RKO (cell line): ENCODE measurements at places on chromosomes 3 and 15.

DNA sequence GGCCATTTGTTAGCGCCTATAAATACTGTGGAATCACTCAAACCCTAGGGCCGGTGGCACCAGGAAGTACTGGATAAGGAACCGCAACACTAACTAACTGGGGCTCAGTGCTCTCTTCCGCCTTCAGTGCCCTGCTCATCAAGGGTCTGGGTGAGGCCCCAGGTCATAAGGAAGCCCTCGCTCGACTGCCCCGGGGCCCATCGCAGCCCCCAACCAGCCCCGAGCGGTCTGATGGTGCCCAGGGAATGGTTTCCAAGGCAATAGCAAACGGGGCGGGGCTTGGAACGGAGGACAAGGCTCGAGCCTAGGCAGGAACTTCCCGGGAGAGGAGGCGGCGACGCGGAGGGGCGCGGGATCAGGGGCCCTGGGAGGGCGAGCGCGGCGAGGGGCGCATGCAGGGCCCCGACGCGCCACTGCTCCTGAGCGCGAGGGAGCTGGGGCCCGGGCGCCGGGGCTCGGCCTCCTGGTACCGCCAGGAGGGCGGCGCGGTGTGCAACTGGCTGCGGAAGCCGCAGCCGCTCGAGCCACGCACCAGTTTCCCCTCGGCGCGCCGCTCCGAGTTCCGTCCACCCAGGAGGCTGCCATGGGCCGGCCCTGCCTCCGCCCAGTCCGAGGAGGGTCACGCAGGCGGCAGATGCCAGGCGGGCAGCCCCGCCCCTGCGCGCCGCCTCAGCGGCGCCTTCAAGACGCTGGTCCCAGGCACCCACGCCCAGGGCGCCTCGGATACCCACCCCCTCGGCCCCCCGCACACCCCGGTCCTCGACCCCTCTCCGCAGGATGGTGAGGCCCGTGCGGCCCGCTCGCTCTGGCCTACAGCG is at the start of gene TTLL3:
TSS of gene TTLL3 (plus strand) at position 648 of the 818 bp plus-strand sequence. CDS start 400 bp downstream, outside the sequence.
- peak; percentile 49 for DNase-seq

DNA sequence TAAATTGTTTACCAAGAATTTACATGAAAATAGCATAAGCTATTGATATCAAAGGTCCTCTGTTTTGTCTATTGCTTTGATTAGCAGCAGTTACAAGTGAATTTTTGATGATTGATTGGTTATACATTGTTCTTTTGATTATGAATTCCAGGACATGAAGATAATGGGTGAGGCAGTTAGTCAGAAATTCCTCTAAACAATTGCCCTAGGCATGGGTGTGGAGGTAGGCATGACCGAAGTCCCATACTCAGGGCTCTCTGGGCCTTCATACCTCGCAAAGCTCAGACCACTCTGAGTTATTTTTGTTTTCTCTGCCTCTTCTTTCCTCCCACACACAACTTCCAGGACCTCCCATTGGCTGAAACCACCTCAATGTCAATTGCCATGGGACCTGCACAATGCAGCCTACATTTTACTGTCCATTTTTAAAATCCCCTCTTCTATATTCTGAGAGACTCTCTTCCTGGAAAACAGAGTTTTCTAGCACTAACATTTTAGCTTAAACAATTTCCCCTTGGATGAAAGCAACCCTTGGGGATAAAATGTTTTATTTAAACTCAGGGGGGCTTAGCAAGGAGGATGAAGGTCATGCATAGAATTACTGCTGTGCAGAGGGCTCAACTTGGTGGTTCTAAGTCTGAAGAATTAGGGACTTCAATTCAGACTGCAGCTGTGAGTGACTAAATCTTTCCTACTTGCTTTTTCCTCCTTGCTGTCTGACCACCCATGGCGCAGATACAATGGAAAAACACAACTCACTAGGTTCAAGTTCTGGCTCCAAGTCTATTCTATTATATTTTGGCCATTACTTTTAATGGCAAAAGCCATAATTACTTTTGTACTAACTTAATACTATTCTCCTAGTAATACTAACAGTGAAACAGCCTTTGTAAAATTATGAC is 594.8 kb downstream of the NTRK3 start:
- no peak for DNase-seq

GRCh38 chr3:126370055-126370454 is 12.8 kb upstream of the KLF15 start:
- no peak for DNase-seq

- no peak for DNase-seq
These were observed 44.6 kb downstream of the DGKG start for GRCh38 chr3:186317478-186317877.

GRCh38 chr3:178325330-178325729 is 210.9 kb upstream of the KCNMB2 start:
- peak; percentile 9 for DNase-seq

- no peak for DNase-seq
These were observed 353.9 kb downstream of the NSUN3 start for GRCh38 chr3:94416768-94417167.

- no peak for DNase-seq
These were observed 15.8 kb downstream of the SLC12A1 start for GRCh38 chr15:48221885-48222284.

GRCh38 chr3:1540686-1541085 is 447.9 kb downstream of the CNTN6 start:
- no peak for DNase-seq

DNA sequence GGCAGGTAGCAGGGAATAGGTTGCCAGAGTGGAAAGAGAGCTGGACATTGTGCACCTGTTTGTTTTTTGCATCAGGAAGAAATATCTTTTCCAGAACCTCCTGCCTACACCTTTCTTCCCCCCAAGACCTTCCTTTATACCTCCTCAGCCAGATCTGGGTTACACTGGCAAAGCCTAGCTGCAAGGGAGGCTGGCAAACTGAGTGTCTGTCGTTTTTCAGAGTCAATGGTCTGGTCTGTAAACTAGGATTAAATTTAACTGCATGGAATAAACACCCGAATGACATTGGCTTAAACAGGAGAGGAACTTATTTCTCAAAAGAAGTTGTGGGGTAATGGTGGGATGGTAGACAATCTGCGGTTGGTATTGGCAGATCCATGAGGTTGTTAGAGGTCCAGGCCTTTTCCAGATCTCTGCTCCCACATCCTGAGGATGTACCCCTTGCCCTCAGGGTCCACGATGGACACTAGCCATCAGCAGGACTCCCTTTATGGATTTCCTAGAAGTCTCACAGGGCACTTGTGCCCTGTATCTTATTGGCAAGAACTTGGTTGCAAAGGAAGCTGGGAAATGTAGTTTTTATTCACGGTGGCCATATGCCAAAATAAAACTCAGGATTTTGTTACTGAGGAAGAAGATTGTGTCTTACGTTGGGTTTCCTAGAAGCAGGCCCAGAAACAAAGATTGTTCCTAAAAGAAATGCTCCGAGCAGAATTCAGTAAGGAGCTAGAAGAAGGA is 3.2 kb upstream of the RARRES1 start:
- DNase-seq, result no peak

DNA sequence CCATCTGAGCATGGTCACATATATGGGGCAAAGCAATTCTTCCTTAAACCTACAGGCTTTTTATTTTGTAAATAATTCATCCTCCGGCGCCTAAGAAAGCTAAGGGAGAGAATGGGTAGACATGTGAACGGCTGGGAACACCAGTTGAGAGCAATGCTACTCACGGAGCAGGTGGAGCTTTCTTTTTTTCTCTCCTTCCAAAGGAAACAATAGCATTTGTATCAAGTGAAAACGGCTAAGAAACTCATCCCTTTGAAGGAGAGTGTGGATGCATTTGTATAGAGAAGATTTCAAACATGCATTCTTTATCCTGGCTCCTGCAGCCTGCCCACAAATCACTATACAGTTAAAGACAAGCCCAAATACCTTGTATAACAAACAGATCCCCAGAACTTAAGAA is 637.8 kb downstream of the MAGI1 start:
- no peak for DNase-seq

- DNase-seq, result no peak
These were observed 124.8 kb downstream of the RPLP1 start for GRCh38 chr15:69577397-69577796.

DNA sequence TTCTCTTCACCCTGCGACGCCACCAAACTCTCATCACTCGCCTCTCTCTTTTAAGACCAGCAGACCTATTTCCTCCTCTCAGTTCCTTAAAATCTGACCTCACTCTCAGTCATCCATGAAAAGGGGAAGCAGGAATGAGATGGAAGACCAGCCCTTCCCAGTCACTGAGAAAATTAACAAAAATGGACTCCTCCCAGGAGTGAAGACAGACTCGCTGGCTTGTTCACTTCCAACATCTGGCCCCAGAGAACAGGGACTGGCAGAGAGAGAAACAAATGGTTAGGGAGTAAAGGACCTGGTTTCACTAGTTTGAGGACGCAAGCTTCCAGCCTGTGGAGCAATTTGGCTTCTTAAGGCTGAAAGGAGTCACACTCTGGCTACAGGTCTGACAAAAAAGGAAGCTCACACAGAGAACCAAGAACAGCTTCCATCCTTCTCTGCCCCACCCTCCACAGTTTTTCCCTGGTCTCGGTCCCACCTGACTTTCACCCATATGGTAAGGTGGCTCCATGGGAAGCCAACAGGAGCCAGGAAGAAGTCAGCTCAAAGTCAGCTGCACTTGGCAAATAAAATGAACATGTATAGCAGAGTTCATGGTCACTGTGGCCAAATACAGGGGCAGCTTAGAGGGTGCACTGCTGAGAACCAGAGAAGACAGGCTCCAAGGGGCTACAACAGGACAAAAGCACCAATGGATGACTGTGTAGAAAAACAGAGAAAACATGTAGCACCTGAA is 57.2 kb downstream of the ITGB5 start:
- no peak for DNase-seq

- DNase-seq, result no peak
These were observed 563.5 kb upstream of the CCDC54 start for GRCh38 chr3:106813742-106814141.
